Activated T-helper 17 cell treated with anti-CD3 and anti-CD28 coated beads, Interleukin-2, amount 50 U/mL, for 72 hours (primary cell): ENCODE measurements at places on chromosomes 2 and 18.

GRCh38 chr2:105834931-105835330 is 90.2 kb downstream of the NCK2 start:
- no peaks in the 10 kb centered on the region for H3K27me3 ChIP-seq
- peaks cover 77% of the 10 kb centered on the region for H3K36me3 ChIP-seq
- peak overlapping the region; percentile 97 for H3K27ac ChIP-seq
- peaks cover 66% of the 10 kb centered on the region for H3K4me1 ChIP-seq
- peak overlapping the region; percentile 72 for H3K4me3 ChIP-seq
- ATAC-seq: no peak

- no peaks in the 10 kb centered on the region for H3K27me3 ChIP-seq
- H3K4me1 ChIP-seq: peaks cover under 1% of the 10 kb centered on the region
- no peak overlapping the region for H3K4me3 ChIP-seq
- no peaks in the 10 kb centered on the region for H3K36me3 ChIP-seq
Observed at GRCh38 chr2:12317814-12318426, 398.8 kb upstream of the TRIB2 start.

- H3K4me1 ChIP-seq: peaks cover 58% of the 10 kb centered on the region
- peaks cover 34% of the 10 kb centered on the region for H3K36me3 ChIP-seq
Observed at GRCh38 chr2:224982910-224983711, 59.2 kb downstream of the DOCK10 start.

DNA sequence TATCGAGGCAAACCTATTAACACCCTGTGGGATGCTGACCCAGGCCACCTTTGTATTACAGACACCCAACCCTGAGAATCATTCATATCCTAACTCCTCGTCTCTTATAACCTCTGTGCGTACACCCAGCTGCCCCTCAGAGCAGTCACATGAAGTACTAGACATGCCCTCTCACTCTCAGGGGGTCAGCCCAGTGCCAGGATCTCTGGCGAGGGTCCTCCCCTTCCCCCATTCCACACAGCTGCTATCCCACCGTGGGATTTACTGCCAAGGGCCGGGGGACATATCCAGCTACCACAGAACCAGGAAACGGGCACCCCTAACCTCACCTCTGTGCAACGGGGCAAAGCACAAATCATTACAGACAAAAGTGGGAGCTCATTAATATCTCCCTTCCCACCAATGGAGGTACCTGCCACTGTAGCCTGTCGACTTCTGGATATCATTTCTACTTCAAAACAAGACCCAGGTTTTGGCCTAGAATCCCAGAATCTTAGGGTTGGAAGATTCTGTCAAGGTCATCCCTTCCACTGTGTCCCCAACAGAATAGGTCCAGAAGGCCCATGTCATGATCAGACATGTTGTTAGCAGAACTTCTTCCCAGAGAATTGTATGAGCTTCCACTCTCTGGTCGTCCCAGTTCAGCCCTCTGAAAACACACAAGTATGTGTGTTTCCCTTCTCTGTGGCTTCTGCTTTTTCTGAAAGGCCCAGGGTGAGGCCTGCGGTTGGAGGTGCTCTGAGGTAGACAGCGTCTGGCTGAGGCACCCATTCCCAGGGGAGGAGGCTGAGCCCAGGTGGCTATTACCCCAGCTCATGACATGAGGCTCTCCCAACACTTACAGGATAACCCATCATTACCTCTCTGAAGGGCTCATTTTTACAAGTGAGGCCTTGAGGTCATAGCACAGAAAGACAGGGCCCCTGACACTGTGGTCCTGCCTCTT is 1.7 kb downstream of the TMBIM1 start:
- peak; percentile 10 for ATAC-seq
- H3K27ac ChIP-seq: peak overlapping the region; percentile 92
- peaks cover 22% of the 10 kb centered on the region for H3K36me3 ChIP-seq
- no peaks in the 10 kb centered on the region for H3K27me3 ChIP-seq
- H3K4me1 ChIP-seq: peaks cover 38% of the 10 kb centered on the region

- H3K27me3 ChIP-seq: no peaks in the 10 kb centered on the region
- no peak for ATAC-seq
- H3K4me1 ChIP-seq: peaks cover 6% of the 10 kb centered on the region
- no peak overlapping the region for H3K27ac ChIP-seq
- H3K4me3 ChIP-seq: no peak overlapping the region
- H3K36me3 ChIP-seq: no peaks in the 10 kb centered on the region
Observed at GRCh38 chr2:25917832-25918231, 39.5 kb upstream of the ASXL2 start.

DNA sequence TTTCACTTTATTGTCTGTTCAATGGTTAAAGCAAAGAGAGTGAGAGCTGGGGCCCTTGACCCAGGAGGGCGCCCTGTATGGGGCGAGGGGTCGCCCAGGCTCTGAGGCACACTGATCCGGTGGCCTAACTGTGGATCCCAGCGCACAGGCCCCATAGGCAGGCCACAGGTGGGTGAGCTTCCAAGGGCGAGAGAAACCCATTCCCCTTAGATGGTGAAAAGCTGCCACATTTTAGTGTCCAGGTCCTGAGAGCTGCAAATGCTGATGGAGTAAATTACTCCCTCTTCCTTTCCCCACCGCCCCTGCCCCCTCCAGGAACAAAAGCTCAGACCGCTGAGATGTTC is 5.9 kb upstream of the DLX2 start:
- no peak for ATAC-seq
- H3K27ac ChIP-seq: no peak overlapping the region
- H3K4me3 ChIP-seq: no peak overlapping the region
- H3K4me1 ChIP-seq: peaks cover 5% of the 10 kb centered on the region
- peaks cover 6% of the 10 kb centered on the region for H3K36me3 ChIP-seq

DNA sequence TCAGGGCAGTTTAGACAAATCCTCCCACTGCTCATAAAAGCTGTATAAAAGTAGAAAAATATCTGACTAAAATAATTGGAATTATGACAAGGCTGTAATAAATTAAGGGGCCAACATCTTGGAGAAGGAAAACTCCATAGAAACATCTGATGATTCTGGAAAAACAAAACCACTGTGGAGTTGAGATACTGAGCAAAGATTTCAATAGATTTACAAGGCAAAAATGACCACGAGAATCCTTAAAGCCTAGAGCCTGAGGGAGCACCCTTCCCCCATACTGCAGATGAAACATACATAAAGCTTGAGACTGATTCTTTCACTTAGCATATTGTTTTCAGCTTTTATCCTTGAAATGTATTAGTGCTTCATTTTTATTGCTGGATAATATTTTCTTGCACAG is 286.4 kb upstream of the MMADHC start:
- ATAC-seq: no peak
- no peaks in the 10 kb centered on the region for H3K36me3 ChIP-seq
- no peaks in the 10 kb centered on the region for H3K27me3 ChIP-seq

DNA sequence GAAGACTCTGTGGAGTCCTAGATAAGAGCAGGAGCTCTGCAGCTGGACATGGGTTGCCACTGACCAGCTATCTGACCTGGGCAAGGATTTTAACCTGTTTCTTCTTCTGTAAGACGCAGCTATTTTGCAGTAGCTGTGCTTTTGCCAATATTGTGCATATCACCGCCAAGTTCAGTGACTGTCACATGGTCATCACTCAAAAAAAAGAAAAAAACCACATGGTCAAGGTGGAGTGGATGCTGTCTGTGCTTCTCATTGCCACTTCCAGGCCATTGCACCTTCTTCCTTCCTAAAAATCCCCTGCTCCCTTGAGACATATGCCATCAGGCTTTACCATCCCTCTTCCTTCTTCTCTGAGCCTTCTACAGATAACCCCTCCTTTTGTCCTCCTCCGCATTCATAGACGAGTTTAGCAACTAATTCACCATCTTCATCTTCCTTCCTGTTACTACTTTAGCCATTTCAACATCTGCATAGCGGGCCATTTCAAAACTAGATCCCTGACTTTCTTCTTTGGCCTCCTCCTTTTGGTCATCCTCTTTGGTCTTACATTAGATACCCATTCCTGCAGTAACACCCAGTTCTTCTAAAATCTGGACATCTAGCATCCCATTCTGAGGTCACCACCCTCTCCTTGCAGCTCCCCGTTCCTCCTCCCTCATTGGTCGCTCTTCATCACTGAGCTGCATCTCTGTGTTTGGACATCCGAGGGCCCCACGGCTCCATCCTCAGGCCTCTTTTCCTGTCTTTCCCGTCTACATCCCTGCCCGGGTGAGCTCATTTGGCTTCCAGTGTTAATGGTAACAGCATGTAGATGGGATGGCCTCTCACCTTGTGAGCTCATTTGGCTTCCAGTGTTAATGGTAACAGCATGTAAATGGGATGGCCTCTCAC is 17.8 kb downstream of the RNF144A start:
- H3K27me3 ChIP-seq: no peaks in the 10 kb centered on the region
- peaks cover 20% of the 10 kb centered on the region for H3K4me1 ChIP-seq
- no peak overlapping the region for H3K27ac ChIP-seq
- no peak overlapping the region for H3K4me3 ChIP-seq

- H3K4me1 ChIP-seq: no peaks in the 10 kb centered on the region
- H3K27ac ChIP-seq: no peak overlapping the region
- no peak for ATAC-seq
- H3K4me3 ChIP-seq: no peak overlapping the region
- no peaks in the 10 kb centered on the region for H3K36me3 ChIP-seq
Observed at GRCh38 chr18:51013259-51013658, 16.8 kb upstream of the SMAD4 start.

DNA sequence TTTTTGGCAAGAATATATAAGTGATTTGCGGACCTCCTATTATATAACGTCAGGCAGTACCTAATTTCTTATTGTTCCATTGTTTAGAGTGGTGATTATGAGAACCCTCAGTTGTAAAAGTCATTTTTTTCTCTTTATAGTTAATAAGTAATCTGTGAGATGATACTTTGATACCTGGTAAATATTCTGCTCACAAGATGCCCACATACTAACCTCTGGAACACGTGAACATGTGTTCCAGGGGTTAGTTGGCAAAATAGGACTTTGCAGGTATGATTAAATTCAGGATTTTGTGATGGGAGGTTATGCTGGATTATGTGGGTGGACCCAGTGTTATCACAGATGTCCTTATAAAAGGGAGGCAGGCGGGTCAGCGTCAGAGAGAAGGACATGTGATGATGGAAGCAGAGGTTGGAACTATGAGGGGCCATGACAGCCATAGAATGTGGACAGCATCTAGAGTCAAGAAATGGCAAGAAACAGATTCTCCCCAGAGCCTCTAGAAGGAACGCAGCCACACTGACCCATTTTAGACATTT is 16.8 kb downstream of the MAIP1 start:
- no peaks in the 10 kb centered on the region for H3K4me1 ChIP-seq
- H3K4me3 ChIP-seq: no peak overlapping the region

DNA sequence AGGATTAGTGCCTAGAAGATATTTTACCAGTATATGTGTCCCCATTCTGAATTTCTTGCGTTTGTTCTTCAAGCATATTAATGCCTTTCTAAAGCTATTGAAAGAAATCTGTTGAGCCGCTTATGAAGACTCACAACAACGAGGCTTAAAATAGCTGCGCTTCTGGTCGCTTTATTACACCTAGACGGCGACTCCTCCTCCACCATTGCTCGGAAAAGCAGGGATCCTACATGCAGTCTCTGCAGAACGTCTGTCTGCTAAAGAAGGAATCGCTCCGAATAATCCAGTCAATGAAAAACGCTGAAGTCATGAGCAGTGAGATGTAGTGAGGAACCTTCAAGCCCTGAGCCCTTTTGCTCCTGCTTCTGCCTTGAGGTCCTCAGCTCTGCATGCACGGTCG is 94.8 kb upstream of the ZNF516 start:
- no peak overlapping the region for H3K27ac ChIP-seq
- ATAC-seq: no peak
- H3K4me3 ChIP-seq: no peak overlapping the region
- H3K36me3 ChIP-seq: no peaks in the 10 kb centered on the region

DNA sequence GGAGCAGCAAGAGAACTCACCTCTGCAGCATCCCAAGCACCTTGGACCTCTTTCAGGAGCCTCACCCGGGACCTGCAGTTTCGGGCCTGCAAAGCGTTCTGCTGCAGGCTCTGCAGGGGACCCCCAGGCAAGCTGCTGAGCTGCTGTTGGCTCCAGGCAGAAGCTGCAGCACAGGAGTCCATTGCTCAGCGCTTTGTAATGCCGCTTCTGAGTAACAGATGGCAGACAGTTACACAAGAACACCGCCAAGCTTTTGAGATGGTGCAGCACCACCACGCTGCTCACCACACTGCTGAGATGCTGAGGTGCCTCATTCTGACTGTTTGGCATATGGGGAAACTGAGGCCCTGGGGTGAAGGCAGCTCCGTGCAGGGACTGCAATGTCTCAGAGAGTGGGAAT is 1.9 kb upstream of the GALNT14 start:
- no peak overlapping the region for H3K27ac ChIP-seq
- H3K4me3 ChIP-seq: no peak overlapping the region
- H3K27me3 ChIP-seq: peaks cover 29% of the 10 kb centered on the region
- H3K36me3 ChIP-seq: no peaks in the 10 kb centered on the region
- ATAC-seq: no peak
- peaks cover 7% of the 10 kb centered on the region for H3K4me1 ChIP-seq

DNA sequence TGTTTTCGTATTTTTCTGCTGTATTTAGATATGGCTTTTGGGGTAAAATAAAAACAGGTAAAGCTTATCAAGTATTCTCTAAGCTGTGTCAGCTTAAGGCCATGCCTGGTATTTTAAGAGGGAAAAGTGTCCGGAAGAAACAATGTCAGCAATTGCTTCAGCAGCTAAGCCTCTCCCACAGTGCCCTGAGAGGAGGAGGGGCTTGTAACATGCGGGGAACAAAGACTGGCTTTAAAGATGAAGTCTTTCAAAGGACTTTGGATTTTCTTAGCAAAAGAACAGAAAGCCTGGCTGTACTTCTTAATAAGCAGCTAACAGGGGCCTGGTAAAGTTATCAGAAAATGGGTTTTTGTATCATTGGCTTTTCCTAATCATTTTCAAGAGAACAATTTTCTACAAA is 102.8 kb downstream of the PXDN start:
- H3K4me1 ChIP-seq: no peaks in the 10 kb centered on the region
- ATAC-seq: no peak
- no peaks in the 10 kb centered on the region for H3K36me3 ChIP-seq
- no peak overlapping the region for H3K4me3 ChIP-seq
- peaks cover 4% of the 10 kb centered on the region for H3K27me3 ChIP-seq
- no peak overlapping the region for H3K27ac ChIP-seq

- no peak overlapping the region for H3K27ac ChIP-seq
- H3K4me1 ChIP-seq: no peaks in the 10 kb centered on the region
- no peak overlapping the region for H3K4me3 ChIP-seq
Observed at GRCh38 chr2:20634507-20635112, 16.3 kb downstream of the HS1BP3 start.

DNA sequence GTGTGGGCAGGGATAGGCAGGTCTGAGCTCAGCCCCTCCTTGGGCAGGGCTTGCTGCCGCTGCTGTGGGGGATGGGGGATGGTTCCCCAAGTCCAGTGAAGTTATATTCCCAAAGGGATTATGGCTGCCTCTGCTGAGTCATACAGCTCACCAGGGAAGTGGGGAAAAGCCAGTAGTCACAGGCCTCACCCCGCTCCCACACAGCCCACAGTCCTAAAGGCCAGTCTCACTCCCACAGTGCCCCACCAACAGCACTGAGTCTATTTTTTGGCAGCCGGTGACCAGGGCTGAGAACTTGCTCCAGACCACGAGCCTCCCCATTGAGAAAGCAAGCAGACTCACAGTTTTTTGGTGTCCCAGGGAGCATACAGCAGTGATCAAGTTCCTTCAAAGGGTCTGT is 173.3 kb downstream of the OSR1 start:
- no peak overlapping the region for H3K27ac ChIP-seq
- no peaks in the 10 kb centered on the region for H3K4me1 ChIP-seq
- H3K4me3 ChIP-seq: no peak overlapping the region
- ATAC-seq: no peak
- H3K36me3 ChIP-seq: no peaks in the 10 kb centered on the region
